ENCODE measurements at places on chromosomes 5 and 9.
A peak's percentile ranks its signal among the peaks of the same experiment; 100 is the strongest.

DNA sequence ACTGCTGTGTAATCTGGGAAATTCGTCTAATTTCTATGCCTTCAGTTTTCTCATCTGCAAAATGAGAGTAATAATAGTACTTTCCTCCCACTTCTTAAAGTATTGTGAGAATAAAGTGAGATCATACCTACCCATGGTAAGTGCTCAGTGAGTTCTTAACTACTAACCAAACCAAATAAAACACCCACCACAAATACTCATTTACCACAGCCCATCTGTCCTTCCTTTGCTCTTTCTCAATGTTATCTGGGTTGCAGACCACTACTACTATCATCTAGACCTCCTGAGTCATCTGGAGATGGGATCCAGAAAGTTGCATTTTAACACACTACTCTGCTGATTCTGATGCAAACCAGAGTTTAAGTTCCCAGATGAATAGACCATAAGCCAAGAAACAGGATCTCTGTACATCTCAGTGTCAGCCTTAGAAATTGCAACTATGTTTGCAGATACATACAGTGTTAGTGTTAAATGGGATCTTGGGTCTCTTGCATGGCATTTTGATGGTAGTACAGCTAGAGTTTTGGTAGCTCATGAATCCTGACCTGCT lies 105.4 kb upstream of the ATP10B start:
- DNase-seq: no peak

DNA sequence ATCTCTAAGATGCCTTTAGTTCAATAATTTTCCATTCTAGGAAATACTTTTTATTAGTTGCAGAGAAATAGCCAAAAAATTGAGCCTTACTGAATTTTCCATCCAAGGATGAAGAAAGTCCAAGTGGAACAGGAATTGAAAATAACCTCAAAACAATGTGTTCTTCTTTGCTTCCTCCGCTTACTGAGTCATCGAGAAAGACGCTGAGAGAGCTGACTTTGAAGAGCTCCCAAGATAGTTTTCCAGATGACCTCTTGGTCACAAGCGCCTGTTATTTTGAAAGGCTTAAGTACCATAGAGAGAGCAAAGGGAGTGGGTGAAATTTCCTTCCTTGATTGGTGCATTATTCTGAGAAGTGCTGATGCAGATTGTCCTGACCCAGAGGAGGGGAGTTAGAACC lies 253.5 kb upstream of the ATP10B start:
- no peak for DNase-seq

GRCh38 chr9:92807757-92808725 lies 43.4 kb upstream of the BICD2 start:
- no peak for DNase-seq

- no peak for DNase-seq
Measured at GRCh38 chr5:83475391-83475863, 3.9 kb downstream of the VCAN start.

- no peak for DNase-seq
Measured at GRCh38 chr9:82761027-82761426, 301.9 kb downstream of the RASEF start.

DNA sequence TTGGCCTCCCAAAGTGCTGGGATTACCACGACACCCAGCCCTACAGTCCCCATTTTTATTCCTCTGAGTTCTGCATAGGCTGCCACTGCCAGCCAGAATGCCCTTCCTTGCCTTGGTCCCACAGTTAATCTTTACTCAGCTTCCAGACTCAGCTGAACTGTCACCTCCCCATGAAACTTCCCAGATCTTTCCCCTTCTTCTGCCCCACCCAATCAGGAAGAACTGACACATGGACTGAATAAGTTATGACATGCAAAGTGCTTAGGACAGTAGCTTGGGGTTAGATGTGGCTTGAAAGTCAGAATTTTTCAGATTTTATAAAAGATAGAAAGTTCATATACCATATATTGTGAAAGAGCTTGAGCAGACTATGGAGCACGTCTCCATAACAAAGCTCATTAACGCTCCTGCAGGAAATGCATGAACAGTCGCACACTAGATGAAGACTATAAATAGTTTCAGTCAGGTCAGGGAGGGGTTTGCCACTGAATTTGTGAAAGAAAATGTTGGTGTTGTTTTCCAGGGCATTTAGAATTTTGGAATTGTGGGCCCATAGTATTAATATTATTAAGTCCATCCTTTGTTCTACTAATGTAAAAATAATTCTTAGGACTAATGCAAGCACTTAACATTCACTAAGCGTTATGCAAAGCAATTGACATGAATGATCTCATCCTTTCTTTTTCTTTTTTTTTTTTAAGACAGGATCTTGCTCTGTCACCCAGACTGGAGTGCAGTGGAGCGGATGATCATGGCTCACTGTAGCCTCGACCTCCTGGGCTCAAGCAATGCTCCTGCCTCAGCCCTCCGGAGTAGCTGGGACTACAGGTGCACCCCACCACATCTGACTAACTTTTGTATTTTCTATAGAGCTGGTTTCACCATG lies 36.1 kb upstream of the DENND1A start:
- DNase-seq: no peak

DNA sequence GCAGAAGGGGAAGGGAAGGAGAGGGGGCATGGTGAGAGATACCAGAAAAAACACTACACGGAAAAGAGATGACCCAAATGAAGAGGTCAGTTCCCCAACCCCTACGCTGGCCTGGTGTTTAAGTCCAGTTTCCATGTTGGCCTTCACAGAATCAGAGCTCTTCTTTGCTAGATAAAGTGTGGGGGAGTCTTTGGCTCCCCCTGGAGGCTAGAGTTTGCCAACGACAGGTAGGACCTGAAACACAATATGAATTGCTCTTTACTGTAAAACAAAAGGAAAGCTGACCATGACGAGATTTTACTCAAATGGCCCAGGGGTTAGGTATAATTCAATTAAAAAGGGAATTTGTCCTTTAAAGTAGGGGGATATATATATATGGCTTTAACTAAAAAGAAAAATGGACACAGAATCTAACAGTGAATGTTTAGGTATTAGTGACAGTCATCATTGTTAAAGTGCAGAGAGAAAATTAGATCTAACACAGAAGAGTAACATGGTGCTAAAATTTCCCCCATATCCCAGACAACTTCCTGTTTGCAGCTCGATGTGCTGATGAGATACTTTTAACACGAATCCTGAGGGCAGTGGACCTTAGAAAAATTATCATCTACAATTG lies 92.0 kb downstream of the SV2C start:
- DNase-seq: peak; percentile 33

DNA sequence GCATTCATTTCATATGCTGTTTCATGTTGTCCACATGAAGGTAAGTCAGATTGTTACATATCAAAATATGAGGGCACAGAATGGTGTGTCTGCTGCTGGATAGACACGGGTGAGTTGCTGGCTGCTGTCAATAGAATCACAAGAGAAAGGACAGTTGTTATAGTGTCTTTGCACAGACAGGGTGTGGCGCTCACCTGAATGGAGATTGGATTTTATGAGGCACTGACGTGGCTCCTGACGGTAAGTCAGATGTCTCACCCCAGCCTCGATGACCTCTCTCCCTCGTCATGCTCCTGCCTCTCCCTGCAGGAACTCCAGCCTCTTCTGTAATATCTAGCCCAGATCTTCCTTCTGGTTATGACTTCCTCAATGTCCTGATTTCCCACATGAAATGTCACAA lies 75.4 kb upstream of the SELENOP start:
- no peak for DNase-seq

DNA sequence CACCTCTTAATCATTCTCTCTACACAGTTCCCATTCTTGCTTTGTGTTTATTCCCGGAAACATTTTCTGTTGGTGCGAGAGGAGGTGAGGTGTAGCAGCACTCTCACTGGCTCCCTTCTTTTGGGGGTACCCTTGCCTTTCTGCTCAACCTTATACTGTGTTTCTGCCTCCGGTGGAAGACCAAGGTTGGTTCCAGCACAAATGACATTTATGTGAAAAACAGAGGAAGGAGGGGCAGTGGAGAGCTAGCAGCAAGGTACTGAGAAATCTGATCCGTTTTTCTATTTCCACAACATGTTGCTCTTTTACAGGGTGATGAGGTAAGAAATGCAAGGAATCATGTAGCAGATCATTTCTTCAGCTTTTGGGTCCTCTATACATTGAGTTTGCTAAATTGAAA lies 648.0 kb upstream of the DMAC1 start:
- no peak for DNase-seq

DNA sequence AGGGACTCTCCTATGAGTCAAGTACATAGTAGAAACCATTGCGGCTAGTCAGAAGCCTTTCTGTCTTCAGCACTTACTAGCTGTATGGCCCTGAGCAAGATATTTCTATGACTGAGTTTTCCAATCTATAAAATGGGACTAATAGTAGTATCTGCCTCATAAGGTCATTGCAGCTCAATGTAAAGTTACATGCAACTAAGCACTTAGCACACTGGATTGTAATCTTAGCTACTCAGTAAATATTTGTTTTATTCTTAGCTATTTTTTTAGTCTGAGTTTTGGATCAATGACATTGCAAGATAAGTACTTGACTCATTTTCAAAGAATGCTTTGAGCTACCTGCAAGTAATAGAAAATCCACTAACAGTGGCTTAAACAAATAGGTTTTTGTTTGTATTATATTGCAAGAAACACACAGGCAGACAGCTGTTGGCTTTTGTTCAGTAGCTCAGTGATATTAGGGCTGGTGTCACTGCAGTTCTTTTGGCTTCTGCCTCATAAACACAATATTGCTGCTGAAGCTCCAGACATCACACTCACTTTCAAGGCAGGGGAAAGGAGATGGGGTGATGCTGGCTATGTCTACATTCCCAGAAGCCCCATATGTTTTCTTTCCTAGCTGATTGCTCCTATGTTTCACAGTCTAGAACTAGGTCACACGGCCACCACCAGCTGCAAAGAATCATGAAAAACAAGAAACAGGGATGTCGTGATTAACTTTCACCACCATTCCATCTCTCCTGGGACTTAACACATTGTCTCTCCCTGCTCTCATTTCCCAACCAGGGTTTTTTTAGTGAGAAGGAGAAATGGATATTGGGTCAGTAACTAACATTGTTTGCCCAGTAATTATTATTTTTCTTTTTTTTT lies 26.9 kb upstream of the FAT2 start:
- DNase-seq: no peak

GRCh38 chr9:117266855-117267497 lies 147.9 kb downstream of the ASTN2 start:
- no peak for DNase-seq

GRCh38 chr9:98687911-98688310 lies 20.8 kb downstream of the GABBR2 start:
- DNase-seq: no peak

Measured in activated CD8-positive, alpha-beta memory T cell treated with anti-CD3 and anti-CD28 coated beads for 1 hour (primary cell).